ENCODE measurements at places on chromosomes 5 and 9. TPM values are rescaled to one million over a fixed set of nuclear protein-coding genes. Genes with fewer than 3 reads are reported as not detected.
A peak's percentile ranks its signal among the peaks of the same experiment; 100 is the strongest.

FAT2 gene
- total RNA-seq = under 0.01 TPM

- DNase-seq = no peak
- no peak overlapping the region for H3K27ac ChIP-seq
- H3K4me1 ChIP-seq = no peaks in the 10 kb centered on the region
- H3K36me3 ChIP-seq = no peaks in the 10 kb centered on the region
- no peak overlapping the region for H3K4me3 ChIP-seq
Observed at GRCh38 chr5:1134478-1134877, 22.6 kb upstream of the SLC12A7 start.

DNA sequence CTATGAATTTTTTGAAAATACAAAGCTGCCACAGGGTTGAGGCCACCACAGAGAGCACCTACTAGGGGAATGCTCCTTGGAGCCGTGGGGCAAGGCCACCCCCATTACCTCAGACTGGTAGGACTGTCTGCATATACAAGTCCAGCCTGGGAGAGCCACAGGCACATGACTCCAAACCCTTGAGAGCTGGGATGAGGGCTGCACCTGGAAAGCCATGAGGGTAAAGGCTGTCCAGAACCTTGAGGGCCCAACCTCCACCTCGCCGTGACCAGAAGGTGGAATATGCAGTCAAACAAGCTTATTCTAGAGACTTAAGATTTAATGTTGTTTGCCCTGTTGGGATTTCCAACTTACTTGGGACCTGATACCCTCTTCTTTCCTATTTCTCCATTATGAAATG lies 69.5 kb upstream of the TSLP start:
- no peaks in the 10 kb centered on the region for H3K36me3 ChIP-seq
- H3K27ac ChIP-seq = no peak overlapping the region
- H3K27me3 ChIP-seq = no peaks in the 10 kb centered on the region
- no peaks in the 10 kb centered on the region for H3K4me1 ChIP-seq
- DNase-seq = no peak
- H3K4me3 ChIP-seq = no peak overlapping the region

ROPN1L gene
- total RNA-seq = 0.17 TPM

DNA sequence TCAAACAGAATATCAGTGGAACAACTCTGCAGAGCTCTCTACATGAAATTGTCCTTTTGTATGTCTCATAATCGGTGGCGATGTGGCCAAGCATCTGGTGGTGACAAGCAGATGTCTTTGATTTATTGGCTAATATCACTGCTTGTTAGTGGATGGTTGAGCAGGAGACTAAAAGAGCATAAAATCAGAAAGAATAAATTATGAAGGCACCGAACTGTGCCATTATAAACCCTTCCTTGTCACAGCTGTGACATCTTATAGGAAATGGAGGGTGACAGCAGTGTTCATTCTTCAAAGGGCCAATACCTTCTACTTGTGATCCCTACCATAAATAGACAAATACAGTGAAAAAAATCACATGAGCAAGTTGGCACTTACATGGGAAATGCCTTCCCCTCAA lies 1404.3 kb downstream of the MAT2B start:
- H3K27ac ChIP-seq = no peak overlapping the region
- no peak for DNase-seq
- no peak overlapping the region for H3K4me3 ChIP-seq
- H3K4me1 ChIP-seq = no peaks in the 10 kb centered on the region
- no peaks in the 10 kb centered on the region for H3K36me3 ChIP-seq
- H3K27me3 ChIP-seq = no peaks in the 10 kb centered on the region

TMEFF1 gene
- total RNA-seq = 2.5 TPM

- H3K27ac ChIP-seq = no peak overlapping the region
- H3K27me3 ChIP-seq = no peaks in the 10 kb centered on the region
- no peaks in the 10 kb centered on the region for H3K4me1 ChIP-seq
- H3K4me3 ChIP-seq = no peak overlapping the region
- DNase-seq = no peak
Observed at GRCh38 chr5:76526950-76527583, 96.1 kb downstream of the F2RL2 start.

DNA sequence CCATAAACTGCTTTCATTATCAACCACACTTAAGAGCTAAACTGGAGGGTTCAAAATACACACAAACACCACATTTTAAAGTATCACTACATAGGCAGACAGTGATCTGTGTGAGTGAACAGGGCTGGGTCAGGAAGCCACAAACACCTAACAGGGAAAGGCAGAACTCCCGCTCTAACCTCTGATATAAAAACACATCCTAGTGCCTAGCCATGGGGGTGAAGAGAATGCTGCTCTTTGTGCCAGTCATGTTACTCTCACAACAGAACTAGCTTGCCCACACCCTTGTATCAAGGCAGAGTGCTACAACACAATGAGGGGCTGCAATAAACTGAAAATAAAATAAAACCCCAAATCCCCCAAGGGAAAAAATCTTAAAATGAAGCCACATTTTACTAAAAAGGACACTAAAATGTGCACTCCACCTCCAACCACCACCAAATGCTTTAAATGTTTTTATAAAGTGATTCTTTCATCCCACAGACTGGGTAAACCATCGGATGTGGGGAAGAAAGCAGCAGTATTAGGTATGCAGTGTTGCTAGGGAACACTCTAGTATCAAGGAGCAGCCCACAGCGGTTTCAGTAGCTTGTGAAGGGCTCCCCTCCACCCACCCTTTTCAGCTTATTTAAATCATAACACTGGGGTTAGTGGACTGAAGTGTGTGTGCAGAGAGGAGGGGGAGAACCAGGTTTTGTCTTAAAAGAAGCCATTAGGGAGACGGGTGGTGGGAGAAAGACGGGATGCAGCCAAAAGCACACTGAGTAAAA lies 64.5 kb downstream of the TMEM161B start:
- no peaks in the 10 kb centered on the region for H3K36me3 ChIP-seq
- H3K4me1 ChIP-seq = no peaks in the 10 kb centered on the region
- H3K27me3 ChIP-seq = no peaks in the 10 kb centered on the region
- DNase-seq = peak; percentile 88
- H3K27ac ChIP-seq = no peak overlapping the region
- no peak overlapping the region for H3K4me3 ChIP-seq

- peaks cover 18% of the 10 kb centered on the region for H3K27me3 ChIP-seq
- H3K36me3 ChIP-seq = no peaks in the 10 kb centered on the region
- no peak for DNase-seq
- no peak overlapping the region for H3K27ac ChIP-seq
- H3K4me1 ChIP-seq = no peaks in the 10 kb centered on the region
Observed at GRCh38 chr5:135058331-135058732, 24.3 kb upstream of the PITX1 start.

FLT4 gene
- total RNA-seq = 0.17 TPM

DNA sequence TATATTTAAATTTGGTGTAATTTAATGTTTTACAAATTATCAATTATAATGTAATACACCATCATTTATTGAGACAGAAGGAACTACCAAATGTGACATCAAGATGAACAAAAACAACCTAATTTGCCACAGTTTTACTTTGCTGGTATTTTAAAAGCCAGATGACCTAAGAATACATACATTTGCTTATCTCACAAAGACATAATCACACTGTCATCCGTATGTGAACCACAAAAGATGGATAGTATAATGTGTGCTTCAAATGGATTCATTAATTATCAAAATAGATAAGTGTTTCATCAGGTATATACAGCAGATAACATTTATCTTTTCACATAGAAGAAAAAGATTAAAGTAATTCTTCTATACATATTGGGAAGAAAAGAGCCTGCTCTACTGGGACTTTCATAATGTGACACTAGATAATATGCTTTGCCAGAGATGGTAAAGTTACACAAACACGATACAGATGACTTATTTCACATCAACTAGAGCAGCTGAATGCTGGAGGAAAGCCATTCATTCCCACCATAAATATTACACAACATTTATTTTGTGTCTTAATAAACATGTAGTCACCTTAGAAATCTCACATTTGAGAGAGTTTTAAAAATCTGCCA lies 278.5 kb downstream of the ISL1 start:
- no peaks in the 10 kb centered on the region for H3K36me3 ChIP-seq
- no peaks in the 10 kb centered on the region for H3K27me3 ChIP-seq
- no peak overlapping the region for H3K27ac ChIP-seq
- no peak for DNase-seq
- no peak overlapping the region for H3K4me3 ChIP-seq
- H3K4me1 ChIP-seq = no peaks in the 10 kb centered on the region

GRCh38 chr9:8053501-8053900 lies 253.9 kb upstream of the DMAC1 start:
- H3K4me3 ChIP-seq = no peak overlapping the region
- H3K36me3 ChIP-seq = no peaks in the 10 kb centered on the region
- no peaks in the 10 kb centered on the region for H3K27me3 ChIP-seq
- DNase-seq = no peak
- H3K27ac ChIP-seq = no peak overlapping the region
- H3K4me1 ChIP-seq = no peaks in the 10 kb centered on the region
